ENCODE measurements at places on chromosomes 2 and 18.
A peak's percentile ranks its signal among the peaks of the same experiment; 100 is the strongest.

- no peak for DNase-seq
Measured at GRCh38 chr18:74645679-74646078, 48.0 kb downstream of the ZNF407 start.

- no peak for DNase-seq
Measured at GRCh38 chr18:45730832-45731575, 7.0 kb downstream of the SLC14A1 start.

- no peak for DNase-seq
Measured at GRCh38 chr2:43003702-43004101, 211.3 kb upstream of the HAAO start.

DNA sequence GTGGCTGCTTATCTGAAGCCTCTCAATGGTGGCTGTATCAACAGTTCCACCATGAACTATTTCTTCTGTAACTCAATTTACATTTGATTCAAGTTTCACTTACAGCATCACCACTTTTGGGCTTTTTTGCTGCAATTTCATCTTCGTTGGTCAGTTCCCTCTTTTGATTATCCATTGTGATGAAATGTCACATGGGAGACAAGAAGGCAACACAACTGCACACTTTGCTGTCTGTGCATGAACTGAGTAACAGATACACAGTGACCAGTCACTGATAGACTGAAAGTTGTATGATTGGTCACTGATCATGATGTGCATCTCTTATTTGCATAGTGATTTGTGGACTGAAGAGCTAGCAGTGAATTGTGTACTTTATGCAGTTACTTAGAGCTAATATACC is 130.7 kb upstream of the RNF152 start:
- DNase-seq = no peak

GRCh38 chr2:9519250-9519649 is 36.4 kb downstream of the ADAM17 start:
- no peak for DNase-seq

- DNase-seq = no peak
Measured at GRCh38 chr2:38315707-38316333, 61.3 kb downstream of the ATL2 start.

DNA sequence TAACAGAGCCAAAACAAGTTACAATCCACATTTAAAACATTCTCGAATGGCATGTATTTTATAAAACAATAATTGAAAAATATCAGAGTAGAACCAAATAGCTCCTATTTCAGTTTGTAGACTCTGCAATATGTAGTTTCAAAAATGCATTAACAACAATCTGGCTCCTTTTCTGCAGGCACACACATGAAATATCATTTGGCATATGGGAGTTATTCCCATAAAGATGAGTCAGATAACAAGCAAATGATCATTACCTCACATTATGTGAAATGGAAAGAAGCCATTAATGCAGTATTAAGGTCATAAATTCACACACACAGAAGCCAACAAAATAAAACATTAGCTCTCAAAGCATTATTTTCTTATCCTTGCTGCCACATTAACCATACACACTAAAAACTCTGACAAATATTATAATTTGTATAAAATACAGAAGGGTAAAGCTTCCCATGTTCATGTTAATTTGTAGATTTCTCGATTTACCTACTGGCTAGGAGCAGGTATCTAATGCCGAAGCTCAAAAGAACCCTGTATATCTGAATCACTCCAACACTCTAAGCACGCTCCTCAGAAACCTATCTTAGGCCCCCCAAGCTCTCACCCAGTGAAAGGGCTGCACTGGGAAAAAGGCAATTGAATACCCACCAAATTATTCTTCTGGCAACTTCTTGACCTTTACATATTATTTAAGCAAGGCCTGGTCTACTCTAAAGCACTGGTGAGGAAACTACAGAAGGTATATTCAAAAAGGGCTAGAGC is 13.8 kb downstream of the NBAS start:
- DNase-seq = no peak

DNA sequence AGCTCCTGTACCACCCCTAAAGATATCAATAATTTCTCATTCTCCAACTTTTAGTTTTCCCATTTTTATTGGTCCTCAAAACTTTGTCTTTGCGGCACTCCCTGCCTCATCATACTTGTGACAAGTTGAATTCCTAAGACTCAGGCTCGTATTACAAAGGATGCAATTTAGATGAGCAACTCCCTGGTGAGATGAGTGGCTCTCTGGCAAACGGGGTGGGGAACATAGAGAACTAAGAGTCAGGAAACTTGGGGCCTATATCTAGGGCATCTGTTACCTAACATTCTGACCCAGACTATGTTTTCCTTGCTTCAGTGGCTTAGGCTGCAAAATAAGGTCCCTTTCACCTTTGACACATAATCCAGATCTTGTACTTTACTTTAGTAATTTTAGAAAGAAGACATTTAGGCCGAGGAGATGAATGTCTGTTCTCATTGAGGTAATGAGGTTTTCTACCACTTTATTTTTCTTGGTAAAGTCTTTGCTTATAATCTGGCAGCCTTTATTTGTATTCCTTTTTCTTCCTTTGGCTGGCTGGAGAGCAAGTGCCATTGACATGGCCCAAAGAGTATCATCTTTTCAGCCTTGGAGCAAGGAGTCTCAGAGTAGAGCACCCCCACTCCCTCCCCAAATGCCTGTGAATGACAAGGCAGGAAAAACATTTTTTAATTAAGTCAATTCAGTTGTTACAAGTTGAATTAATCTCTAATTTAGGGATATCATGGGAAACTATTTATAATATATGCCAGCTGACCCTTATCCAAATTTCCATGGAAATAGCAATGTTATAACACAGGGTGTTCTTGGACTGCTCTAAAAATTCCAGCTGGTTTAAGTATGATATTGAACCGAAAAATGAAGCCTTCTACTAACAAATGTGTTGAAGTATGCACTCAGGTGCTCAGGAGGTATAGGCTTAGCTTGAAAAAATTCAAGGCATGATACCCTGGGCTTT is 15.2 kb downstream of the TSPYL6 start:
- DNase-seq = peak; percentile 59

DNA sequence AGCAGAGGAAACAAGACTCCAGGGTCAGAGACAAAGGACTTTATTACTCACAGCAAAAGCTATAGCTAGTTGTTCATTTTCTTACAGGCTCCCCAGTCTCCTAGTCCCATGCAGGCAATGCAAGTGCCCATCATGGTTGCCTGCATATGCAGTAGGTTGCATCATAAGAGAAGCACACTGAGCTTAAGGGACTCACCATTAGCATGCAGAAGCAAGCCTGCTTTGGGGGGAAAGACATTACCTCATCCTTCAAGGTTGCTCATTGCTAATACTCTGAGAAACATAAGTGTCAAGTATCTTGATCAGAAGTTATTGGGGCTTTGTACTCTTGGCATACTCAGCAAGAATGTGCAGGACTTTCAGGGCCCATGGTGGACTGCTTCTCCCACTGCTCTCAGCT is 114.6 kb upstream of the CCDC68 start:
- DNase-seq = no peak

- no peak for DNase-seq
Measured at GRCh38 chr2:187188783-187189631, 259.0 kb downstream of the CALCRL start.

DNA sequence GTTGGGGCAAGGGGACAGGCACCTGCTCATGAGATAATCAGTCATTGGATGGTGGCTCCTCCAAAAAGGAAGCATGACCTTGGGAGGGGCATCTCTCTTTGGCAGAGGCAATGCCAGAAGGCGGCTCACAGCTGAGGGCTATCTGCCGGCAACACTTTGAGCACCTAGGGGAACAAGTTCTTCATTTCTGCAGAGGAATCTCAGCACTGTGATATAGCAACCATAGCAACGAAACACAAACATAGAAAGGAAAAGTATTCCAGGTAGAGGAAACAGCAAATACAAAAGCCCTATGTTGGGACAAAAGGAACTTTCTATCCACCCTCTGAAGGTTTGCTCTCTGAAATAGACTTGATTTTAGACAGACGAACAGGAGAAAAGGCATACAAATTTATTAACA is 89.1 kb upstream of the NEDD4L start:
- DNase-seq = no peak

DNA sequence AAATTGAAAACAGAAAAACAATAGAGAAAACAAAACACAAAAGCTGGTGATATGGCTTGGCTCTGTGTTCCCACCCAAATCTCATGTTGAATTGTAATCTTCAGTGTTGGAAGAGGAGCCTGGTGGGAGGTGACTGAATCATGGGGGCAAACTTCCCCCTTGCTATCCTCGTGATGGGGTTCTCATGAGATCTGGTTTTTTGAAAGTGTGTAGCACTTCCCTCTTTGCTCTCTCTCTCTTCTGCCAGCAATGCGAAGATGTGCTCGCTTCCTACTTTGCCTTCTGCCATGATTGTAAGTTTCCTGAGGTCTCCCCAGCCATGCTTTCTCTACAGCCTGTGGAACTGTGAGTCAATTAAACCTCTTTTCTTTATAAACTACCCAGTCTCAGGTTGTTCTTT is 112.3 kb upstream of the UXS1 start:
- DNase-seq = no peak

Data from right cardiac atrium (tissue), 5 donors.